ENCODE measurements at places on chromosomes 3 and 15.
A peak's percentile ranks its signal among the peaks of the same experiment; 100 is the strongest.

- DNase-seq: no peak
These were observed 186.5 kb downstream of the FOXP1 start for GRCh38 chr3:71397046-71397445.

DNA sequence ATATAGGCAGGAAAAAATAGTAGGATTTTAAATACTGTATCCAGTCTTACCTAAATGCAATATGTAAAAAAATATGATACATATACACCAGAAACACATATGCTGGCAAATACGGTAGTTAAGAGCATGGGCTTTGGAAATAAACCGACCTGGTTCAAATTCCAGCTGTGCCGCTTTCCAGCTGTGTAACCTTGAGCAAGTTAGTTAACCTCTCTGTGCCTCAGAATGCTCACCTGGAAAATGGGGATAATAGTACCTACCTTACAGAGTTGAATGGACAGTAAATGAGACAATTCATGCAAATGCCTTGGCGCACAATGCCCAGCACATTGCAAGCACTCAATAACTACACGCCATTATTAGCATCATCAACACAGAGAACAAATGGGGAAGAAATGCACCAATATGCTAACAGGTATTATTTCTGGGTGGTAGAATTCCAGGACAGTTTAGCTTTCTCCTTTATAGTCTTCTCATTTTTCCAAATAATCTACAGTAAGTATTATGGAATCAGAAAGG lies 50.6 kb downstream of the SUMF1 start:
- DNase-seq: no peak

- DNase-seq: no peak
These were observed 185.2 kb downstream of the MEIS2 start for GRCh38 chr15:36914960-36915808.

DNA sequence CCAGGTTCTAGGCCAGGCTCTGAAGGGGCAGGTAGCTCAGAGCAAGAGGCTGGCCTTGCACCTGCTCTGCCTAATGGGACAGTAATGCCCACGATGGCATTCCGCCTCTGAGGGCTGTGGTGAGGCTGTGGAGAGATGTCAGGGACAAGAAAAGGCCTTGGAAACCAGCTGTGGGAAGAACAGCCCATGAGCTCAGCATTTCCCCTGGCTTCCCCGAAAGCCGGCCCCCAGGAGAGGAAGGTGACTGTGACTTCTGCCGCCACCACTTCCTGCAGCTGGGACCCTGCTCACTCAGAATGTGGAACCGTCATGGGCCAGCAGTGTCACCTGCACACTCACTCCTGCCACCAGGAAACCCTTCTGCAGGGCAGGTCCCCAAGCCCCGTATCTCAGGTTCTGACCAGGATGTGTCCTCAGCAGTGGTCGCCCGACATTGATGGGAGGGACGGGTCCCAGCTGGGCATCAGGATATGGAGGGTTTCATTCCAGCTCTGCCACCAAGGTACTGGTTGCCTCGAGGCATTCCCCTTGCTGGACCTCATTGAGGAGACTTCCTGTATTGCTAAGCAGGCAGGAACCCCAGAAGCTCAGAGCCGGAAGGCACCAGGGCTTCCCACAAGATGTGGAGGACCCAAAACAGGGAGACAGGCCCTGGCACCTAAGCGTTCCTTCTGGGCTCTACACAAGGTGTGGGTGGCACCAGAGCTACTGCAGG lies 30.7 kb downstream of the SEMA7A start:
- no peak for DNase-seq

DNA sequence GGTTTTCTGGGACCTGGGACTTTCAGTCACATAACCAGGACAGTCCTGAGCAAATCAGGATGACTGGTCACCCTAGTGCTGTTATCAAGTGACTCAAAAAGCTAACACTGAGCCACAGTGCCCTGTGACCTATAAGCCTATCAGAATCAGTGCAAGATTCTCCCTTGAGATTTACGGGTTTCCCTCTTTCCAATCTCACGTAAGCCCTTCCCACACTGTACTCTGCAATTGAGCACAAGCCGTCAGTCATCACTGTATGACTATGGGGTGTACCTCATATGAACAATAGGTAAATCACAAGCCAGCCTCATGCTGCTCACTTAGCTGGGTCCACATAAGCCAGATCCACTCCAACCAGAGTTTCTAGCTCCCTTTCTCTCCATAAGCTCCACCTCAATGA lies 21.0 kb upstream of the CLDN18 start:
- DNase-seq: no peak

GRCh38 chr3:122948408-122948807 lies 79.2 kb downstream of the SEMA5B start:
- DNase-seq: no peak

- peak; percentile 60 for DNase-seq
These were observed 84.5 kb downstream of the WDR76 start for GRCh38 chr15:43911235-43911781.

- no peak for DNase-seq
These were observed 152.4 kb downstream of the TJP1 start for GRCh38 chr15:29669823-29670222.

GRCh38 chr3:55813268-55814097 lies 326.4 kb upstream of the WNT5A start:
- DNase-seq: no peak

DNA sequence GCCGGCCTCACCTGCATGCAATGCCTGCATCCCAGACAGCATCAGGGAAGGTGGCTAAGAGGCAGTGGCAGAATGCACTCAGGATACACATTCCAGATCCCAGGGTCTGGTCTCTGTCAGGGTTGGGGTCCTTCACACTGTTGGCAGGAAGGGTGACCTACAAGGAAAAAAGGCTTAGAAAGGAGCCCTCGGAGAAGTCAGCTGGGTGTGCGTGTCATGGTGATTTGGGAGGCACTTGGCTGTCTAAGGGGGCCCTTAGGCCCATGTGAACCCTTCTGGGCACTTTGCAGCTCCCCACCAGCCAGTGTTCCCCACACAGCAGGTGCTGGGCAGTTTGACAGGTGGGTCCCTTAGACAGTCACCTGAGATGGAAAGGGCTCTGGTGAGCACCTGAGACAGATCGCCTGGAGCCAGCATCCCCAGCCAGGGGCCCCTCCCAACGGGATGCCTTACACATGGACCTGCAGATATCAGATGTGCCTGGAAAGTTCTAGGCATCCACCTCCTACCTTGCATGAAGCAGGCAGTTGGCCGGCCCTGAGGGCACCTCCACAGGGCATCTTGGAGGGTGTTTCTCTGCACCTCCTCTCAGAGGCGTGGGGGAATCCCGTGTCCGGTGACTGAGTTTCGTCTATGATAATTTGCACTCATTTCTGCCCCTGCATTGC lies 131.6 kb downstream of the LRRK1 start:
- DNase-seq: peak; percentile 2

DNA sequence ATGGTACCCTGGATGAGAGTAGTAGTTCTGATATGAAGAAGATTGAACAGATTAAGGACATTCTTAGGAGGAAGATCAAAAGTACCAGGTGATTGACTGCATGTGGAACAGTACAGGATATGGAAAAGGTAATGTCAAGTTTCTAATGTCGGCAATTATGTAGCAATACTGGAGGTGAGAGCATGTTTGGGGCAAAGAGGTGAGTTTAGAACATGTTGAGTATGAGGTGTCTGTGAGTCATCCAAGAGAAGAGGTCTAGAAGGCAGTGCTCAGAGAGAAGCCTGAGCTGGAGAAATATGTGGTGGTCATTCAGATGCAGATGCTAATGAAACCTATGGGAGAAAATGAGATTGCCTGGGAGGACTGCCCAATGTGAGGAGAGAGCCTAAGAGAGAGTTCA lies 305.6 kb downstream of the ZBTB20 start:
- no peak for DNase-seq

DNA sequence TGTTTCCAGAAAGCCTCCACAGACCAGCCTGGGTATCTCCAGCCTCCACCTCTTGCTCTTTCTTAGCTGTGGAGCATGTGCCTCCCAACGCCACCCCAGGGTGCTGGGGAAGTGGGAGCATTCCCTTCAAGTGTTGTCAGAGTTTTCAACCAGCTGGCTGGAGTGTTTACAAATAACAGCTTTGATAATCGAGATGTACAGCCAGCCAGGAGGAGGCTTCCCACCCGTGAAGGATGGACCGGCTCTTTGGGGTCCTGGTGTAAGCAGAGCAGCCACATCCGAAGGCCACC lies 8.5 kb upstream of the OXTR start:
- DNase-seq: no peak

DNA sequence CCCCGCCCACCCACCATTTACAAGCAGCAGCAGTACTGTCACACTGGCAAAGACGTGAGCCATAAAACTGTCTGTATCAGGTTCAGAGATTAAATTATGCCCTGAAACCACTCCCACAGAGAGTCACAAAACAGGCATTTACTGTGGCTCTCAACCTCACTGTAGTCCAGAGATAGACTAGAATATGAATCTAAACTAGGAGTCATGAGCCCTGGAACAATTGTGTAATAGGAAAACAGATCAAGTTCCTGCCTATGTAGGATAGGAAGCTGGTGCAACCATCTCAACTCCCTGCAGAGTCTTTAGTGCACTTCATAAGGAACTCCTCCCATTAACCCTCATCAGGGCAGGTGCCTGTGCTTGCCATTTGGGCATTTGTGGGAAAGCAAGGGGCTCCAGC lies 61.7 kb downstream of the FAM227B start:
- no peak for DNase-seq

DNA sequence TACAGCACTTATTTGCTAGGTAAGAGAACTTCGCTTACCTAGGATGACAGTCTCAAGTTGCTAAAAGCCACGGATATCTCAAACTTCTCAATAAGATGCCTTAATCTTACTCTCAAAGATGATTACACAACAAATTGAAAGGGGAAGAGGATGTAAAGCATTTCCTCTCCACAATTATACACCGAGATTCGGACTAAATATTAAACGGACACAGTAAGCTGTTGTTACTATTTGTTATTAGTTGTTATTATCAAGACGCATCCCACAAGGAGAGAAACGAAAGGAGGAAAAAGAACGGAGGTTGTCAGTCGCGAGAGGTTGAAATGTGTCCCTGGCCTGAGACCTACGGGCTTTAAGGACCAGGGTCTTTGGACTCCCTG lies 660 bp downstream of the ZNF106 start:
- no peak for DNase-seq

DNA sequence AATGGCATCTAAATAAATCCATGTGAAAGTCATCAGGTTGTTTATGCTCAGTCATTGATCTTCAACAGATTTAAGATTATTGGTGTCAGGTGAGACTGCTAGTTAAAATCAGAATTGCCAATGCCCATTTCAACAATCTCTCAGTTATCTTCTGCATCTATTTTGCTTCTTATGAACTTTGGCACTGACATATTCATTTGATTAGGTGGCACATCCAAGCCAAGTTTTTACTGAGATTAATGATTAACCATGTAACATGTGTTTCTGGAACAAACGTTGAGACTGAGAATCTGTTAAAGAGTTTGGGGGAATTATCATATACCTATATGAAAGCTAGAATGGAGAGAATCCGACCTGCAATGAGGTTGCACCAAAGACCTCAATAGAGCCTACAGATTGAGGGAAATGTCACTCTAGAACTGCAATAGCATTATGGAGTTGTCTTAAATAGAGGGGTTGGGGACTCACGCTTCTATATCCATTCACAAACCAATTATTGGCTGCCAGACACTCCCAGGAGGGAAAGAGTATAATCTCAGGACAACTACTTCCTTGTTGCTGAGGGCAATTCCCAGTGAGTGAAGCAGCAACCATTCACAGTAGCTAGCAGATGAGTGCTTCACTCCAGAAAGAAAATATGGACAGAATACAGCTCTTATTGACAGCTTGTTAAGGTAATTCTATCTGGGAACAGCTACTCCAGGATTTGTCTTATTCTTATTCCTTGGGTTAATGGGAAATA lies 891.3 kb downstream of the SQOR start:
- DNase-seq: no peak

- no peak for DNase-seq
These were observed 158.1 kb downstream of the SSR3 start for GRCh38 chr3:156396851-156397250.

DNA sequence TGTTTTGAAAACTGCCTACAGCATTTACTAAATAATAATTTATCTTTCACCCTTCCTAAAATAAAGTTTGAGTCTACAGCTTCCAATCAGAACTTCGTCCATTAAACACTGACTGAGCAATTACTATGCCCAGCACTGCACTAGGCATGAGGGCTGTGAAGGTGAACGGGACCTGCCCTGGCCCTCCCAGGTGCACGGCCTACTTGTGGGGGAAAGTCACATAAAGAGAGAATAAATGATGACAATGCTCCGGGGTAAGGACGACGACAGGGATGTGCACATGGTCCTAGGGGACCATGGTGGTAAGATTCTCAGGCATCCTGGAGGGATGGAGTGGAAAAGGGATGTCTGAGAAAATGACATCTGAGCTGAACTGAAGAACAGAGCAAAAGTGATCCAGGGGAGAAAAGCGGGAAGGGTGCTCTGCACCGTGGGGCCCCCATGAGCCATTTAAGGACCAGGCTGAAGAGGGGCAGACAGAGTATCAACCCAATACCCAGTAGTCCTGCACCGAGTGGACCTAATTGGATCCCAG lies 11.5 kb downstream of the PLA2G4F start:
- no peak for DNase-seq

DNA sequence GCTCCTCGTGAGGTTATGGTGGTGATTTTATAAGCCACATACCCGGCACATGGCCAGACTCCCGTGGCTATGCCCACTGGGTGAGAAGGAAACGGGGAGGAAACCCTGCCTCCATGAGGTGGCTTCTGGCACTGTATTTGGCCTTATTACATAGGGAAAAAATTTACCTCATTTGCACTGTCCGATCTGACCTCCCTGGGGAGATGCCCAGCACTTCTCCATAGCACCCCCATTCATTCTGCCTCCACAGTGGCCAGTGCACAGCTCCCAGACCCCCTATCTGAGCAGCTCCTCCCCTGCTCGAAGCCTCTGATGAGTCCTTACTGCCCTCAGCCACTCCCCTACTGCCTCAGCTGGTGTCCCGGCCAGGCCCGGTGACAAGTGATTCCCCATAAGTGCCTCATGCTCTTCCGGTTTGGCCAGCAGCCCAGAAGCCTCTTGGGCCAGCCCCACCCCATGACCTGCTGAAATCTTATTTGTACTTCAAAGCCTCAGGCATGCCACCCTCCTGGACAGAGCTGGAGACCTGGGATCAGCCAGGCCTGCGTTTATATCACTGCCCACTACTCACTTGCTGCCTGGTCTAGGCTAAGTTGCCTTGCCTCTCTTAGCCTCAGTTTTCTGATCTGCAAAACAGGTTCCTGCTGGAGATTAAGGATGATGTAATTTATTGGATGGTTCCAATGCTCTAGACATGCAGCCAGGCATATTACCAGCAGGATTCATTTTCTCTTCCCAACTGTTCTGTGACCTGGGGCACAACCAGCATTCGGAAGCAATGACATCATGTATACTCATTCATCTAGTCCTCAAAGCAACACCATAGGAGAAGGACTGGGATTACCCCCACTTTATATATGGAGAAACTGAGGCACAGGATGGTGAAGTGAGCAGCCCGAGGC lies 30.6 kb upstream of the SLC6A6 start:
- peak; percentile 53 for DNase-seq

DNA sequence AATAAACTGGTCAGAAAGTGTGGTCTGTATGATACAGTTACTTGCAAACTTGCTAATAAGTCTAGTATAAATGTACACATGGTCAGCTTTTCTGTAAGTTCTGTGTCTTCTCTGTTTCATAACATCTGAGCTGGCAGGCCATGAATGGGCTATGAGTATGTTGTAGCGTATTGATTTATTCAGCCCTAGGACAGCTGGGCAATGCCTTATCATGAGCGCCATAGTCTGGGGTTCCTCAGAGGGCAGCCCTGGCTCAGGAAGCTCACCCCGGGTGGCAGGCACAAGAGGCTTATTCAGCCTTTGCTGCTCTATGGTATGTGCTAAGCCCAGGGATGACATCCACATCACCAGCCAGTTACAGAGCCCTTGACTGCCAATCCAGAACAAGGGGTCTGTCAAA lies 50.7 kb upstream of the CCR2 start:
- no peak for DNase-seq

Data from left hindlimb (tissue), 1 donor.